ENCODE measurements at places on chromosomes 2 and 18.

GRCh38 chr2:75562513-75562864 lies 1.8 kb upstream of the EVA1A start:
- DNase-seq: no peak

DNA sequence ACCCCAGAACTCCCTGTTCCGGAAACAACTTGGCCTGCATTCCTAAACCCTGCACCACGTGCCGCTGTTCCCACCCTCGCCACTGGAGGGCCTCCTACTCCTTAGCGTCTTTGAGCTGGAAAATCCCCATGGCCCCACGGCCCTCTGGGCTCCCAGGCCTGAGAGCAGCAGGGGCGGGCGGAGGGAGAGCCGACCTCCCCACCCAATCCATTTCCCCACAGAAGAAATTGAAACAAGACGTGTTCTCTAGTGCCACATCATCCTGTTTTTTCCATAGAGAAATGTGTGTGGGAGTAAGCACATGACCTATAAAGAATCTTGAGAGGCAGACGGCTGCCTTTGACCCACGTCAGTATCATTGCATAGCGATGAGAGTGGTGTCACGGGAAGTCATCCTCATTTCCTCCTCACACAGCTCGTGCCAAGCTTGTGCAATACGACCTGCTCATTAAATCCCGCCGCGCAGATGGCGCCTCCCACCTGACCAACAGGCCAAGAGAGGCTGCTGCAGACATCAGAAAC lies 79.2 kb downstream of the LAMA1 start:
- no peak for DNase-seq

DNA sequence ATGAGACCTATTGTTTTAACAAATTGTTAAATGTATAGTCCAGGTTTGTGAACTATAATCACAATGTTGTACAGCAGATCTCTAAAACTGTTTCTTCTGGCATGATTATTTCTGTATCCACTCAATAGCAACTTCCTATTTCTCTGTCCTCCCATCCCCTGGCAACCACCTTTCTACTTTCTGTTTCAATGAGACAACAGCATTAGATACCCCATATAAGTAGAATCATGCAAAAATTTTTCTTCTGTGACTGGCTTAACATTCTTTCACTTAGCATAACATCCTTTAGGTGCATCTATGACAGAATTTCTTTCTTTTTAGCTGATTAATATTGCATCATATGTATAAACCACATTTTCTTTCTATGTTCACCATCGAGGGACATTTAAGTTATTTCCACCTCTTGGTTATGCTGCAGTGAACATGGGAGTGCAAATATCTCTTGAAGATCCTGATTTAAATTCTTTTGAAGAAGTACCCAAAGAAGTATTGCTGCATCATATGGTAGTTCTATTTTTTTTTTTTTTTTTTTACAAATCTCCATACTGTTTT lies 713.5 kb downstream of the LRP1B start:
- DNase-seq: no peak

DNA sequence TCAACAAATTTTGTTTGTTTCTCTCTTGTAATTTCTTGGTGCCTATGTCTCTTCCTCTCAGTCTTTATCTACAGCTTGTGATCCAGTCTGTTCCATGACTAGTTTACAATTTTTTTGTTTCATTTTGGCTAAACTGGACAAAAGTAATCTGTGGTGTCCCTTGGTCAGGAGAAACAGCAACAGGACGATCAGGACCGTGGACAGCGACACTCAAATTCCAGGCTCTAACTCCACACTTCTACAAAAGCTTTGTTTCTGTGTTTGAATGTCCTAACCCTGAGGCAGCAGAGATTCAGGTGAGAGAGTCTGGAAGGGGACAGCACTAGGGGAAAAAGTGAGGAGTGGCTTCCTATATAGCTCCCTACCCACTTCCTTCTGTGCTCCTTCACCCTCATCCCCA lies 593.3 kb upstream of the FANCL start:
- DNase-seq: no peak

GRCh38 chr2:202215179-202215578 lies 23.2 kb downstream of the SUMO1 start:
- no peak for DNase-seq

GRCh38 chr2:74416778-74417177 lies 4.6 kb downstream of the C2orf81 start:
- DNase-seq: no peak

- DNase-seq: no peak
Observed at GRCh38 chr18:7601936-7602335, 34.8 kb downstream of the PTPRM start.

DNA sequence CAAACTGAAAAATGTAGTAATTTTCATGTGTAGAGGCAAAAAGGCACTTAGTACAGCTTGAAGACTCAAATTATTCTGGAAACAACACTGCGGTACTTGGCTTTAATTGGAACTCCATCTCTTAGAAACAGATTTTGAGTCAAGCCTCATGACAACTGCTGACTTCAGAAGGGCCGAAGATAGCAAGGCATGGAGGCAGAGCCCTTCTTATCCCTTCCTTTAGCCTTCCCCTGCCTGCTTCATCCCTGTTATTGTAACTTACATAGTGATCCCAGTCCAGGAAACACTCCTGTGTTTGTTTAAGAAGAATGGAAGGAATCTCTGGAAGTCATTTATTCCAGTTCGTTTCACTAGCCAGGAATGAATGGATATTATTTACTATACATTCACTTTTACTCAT lies 110.9 kb upstream of the FAM98A start:
- no peak for DNase-seq

- no peak for DNase-seq
Observed at GRCh38 chr2:231640641-231641111, 48.0 kb downstream of the TEX44 start.

DNA sequence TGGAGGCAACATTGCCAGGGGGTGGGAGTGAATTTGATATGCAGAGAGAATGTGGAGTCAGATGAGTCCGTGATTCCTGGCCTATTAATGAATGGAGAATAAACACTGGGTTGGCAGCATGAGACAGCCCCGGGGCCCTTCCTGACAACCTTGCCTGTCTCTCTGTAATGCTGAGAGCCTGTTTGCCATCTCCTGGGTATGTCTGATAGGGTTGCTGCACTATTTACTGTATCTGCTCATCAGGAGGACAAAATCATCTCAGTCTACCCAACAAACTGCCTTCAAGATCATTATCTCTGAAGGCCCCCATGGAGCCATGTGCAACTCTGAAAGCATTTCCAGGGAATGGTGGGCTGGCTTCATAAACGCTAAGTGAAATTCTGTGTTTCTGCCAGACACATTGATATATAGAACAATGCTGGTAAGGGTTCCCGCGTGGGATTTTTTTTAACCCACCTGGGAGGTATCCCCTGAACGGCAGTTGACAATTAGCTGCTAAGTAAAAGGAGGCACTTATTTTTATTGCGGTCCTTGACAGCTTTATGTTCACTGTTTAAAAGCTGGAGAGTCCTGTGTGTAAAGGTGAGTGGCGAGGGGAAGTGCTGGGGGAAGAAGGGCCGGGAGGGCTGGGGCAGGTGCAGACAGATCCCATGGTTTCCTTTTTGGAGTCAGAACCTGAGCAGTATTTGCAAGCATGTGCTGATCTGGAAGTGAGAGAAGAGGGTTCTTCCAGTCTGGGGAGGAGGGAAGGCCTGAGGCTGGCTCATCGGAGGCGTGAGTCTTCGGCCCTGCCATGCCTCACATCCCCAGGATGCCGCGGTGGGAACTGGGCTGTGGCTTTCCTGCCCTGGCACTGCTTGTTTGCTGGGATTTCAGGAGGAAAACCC lies 64.8 kb downstream of the ARHGAP25 start:
- DNase-seq: no peak

GRCh38 chr2:218547511-218547910 lies 20.6 kb downstream of the USP37 start:
- DNase-seq: no peak

DNA sequence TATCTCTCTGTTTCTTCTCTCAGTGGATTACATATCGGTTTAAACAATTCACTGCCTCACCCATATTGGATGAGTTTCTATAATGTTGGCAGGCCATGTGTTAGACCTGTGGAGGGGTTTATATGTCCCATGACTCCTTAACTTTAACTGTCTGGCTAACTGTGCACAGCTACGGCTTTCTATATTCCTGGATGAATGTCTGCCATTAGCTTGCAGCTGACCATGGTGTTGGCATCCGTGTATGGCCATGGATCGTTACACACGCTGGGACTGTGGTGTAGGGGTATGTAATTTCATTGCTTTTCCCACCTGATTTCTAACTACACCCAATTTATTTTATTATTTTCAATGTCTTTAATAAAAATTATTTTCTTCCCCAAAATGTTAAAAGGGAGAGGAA lies 3.3 kb upstream of the TANC1 start:
- no peak for DNase-seq

- DNase-seq: no peak
Observed at GRCh38 chr18:42174909-42175308, 219.9 kb downstream of the PIK3C3 start.

DNA sequence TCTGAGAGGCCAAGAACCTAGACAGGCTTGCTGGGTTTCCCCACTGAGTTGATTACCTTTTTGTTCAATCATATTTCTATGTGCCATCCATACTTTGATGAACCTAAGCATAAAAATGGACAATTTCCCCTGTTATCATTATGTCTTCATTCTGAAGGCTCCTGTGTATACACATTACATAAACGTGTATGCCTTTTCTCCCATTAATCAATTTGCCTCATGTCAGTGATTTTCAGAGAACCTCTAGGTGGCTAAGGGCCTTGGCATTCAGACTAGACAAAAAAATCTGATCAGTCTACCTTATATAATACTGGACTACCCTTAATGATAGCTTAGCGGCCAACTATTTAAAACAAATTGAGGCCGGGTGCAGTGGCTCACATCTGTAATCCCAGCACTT lies 4.1 kb upstream of the PEX13 start:
- no peak for DNase-seq

- no peak for DNase-seq
Observed at GRCh38 chr2:33213244-33213643, 263.2 kb upstream of the RASGRP3 start.

GRCh38 chr2:196915507-196916189 lies 10.9 kb downstream of the PGAP1 start:
- no peak for DNase-seq

All from stimulated activated CD4-positive, alpha-beta T cell treated with anti-CD3 and anti-CD28 coated beads, Interleukin-1b, Interleukin-23, amount 100 ng/mL, for 24 hours (primary cell).